ENCODE measurements at places on chromosomes 5 and 9. TPM values are rescaled to one million over a fixed set of nuclear protein-coding genes. Genes with fewer than 3 reads are reported as not detected.

The PCDHAC1 gene
- not detected for total RNA-seq

The PIP5K1B gene
- 0.73 TPM for total RNA-seq

The ANKRD33B gene
- 10.9 TPM for total RNA-seq

The TMC1 gene
- total RNA-seq, result not detected

The SMIM33 gene
- not detected for total RNA-seq

The ABL1 gene
- 28.1 TPM for total RNA-seq

The RASEF gene
- total RNA-seq, result not detected

The FXN gene
- total RNA-seq, result 17.4 TPM

The MYOT gene
- not detected for total RNA-seq

The STC2 gene
- total RNA-seq, result 0.78 TPM

The NTNG2 gene
- total RNA-seq, result 11.5 TPM

The GFPT2 gene
- total RNA-seq, result not detected

The ARSK gene
- total RNA-seq, result 2.9 TPM

The CFAP157 gene
- total RNA-seq, result not detected

DNA sequence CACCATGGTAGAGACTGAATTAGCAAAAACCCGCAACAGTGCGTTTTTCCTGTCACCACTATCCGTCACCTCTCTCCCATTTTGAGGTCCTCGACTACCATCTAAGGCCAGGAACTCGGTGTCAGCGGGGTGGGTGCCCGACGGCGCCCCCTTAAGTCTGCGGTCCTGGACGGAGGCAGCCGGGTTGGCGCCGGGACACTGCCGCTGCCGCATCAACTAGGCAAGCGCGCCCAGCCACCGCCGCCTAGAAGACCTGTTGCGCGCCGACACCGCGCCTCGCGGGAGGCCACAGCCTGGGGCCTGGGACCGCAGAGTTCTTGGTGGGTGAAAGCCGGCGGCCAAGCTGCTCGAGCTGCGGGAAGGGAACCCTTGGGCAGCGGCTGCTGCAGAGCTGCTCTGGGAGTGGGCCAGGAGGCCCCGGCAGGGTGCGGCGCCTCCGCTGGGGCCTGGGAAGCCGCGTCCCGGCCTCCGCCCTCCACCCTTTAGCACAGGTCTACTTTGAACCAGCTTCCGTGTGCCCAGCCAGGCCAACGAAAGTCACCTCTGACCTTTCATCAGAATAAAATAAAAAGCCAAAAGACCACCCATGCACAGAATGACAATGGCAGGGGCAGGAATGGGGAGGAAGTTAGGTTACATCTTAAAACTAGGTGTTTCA is 3.5 kb downstream of the FOXB2 start:
- DNase-seq, result no peak

DNA sequence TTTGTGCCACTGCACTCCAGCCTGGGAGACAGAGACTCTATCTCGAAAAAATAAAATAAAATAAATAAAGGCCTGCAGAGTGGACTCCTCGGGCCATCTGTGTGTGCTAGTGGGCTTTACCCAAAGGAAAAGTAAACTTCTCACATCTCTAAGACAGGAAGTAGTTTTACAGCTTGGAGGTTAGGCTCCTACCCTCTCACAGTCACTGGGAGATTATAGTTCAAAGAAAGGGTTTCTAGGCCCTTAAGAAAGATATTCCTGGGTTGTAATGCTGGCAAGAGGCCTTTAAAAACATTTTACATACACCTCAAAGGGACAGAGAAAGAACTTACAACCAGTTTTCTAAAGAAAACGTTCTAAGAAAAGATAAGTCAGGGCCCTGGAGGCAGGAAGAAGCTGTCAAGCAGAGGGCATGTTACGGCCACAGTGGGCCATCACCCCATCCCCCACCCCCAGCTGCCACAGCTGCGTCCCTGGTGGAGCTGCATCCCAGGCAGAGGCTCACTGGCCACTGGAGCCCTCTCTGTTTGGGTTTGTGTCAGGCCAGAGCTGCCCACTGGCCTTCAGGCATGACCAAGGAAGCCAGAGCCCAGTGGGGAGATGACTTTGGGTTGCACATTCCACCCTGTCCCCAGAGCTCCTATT is 78.1 kb upstream of the CDK20 start:
- no peak for DNase-seq

GRCh38 chr5:86688406-86688805 is 70.7 kb downstream of the COX7C start:
- no peak for DNase-seq

GRCh38 chr5:42842921-42843641 is 31.4 kb upstream of the SELENOP start:
- DNase-seq, result no peak

DNA sequence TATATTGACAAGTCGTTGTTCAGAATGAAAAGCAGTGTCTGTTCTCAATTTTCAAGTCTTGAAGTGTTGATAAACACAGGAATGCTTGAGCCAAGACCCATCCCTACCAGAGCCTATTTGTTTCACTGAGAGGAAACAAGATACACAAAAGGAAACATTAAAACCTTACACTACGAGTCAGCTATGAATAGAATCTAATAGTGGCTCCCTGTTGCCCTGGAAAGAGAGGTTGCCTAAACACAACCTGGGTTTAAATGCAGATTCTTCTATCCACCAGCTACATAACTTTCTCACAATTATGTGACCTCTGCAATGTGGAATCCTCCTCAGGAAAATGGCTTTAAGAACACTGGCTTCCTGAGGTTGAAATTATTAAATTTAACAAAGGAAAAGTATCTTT is 29.1 kb upstream of the BNC2 start:
- no peak for DNase-seq

DNA sequence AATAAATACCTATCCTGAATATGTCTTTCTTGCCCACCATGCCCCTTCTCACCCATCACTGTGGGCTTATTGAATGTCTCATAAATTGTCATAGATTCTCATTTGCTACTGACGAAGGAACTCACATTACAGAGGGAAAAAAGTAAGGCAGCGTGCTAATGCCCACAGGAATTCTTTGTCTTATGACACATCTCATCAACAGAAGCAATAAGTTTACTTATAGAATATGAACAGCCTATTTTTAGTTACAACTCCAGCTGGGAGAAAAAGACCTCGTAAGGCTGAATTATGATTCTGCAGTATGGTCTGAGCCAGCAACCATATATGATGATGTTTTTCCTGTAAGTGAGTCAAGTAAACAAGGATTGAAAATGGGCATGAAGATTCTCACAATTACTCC is 22.4 kb upstream of the ATG10 start:
- no peak for DNase-seq

DNA sequence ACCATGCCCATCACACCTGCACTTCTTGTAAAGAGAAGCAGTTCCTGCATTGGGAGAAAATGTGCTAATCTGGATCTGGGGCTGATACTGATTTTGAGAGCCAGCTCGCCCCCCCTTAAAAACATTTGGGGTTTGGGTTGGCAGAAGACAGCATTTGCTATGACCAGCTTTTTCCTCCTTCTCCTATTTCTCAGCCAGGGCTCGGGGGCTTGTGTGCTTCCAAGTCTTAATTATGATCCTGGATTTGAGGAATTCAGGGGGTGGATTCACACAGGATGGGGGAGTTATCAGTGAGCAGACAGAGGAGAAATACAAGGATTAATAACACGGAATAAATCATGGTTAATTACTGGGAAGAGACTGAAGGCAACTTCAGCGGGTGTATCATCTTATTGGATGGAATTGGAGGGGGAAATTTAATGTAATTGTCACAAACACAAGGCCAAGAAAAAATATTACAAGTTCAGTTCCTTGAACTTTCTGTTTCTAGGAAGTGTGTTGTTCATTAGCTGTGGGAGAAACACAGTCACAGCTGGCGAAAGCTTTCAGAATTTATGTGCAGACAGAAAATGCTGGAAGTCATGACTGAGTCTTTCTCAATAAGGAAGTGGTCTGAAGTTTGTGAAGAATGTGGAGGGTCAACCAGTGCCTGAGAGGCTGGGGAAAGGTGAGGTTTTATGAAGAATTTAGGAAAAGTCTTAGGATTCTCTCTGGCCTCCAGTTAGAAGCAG is 15.3 kb downstream of the C9orf152 start:
- no peak for DNase-seq

DNA sequence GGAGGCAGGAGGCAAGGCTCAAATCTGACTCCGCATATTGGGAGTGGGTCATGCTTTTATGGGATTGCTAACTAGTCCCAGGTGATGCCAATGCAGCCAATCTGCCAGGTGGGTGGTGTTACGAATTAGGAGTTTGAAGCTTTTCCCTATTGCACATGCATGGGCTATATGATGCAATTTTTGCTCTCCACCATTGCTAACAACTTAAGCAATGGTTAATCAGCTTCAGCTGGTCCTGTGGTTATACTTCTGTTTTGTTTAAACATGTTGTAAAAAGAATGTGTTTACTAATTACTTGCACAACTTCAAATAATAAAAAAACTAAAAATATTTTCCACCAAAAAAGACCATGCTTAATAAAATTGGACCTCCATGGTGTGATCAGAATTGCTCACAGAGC is 55.7 kb downstream of the SHC3 start:
- DNase-seq, result no peak

- DNase-seq, result no peak
Observed at GRCh38 chr9:113954591-113954990, 78.5 kb downstream of the ZNF618 start.

DNA sequence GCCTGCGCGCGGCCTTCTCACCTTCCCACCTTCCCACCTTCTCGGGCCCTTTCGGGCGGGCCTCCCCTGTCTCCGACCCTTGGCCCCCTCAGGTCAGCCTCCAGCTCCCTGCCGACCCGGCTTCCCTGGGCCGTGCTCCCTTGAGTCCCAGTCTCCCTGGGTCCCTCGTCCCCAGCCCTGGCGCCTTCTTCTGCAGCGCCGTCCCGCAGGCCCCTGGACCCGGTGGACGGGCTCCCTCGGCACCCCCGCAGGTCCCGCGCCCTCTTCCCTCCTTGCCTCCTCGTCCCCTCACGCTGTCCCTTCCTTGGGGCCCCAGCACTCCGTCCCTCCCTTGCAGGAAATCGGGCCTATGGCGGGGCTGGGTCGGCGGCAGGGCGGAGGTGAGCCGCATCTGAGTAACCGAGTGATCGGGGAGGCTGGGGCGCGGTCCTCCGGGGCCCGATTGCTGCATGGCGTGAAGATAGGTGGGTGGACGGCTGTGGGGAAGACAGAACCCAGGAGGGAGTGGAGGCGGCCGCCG is 7.6 kb downstream of the ARPC5L start:
- no peak for DNase-seq

- no peak for DNase-seq
Observed at GRCh38 chr5:52896534-52897237, 92.5 kb upstream of the ITGA2 start.

DNA sequence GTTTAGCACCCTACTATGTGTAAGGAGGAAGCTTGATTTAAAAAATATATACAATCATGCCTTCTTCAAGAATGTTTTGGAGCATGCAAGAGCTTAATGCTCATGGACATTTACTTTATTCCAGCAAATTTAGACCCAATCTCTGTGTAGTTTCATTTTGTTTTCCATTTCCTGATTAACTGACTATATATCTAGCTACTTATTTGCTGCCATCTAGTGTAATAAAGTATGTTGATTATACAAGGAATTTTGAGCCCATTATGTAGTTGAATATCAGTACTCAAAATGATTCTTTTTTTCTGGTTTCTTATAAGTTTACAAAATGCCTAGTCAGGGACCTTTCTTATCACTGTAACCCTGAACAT is 100.0 kb upstream of the CCDC152 start:
- DNase-seq, result no peak

DNA sequence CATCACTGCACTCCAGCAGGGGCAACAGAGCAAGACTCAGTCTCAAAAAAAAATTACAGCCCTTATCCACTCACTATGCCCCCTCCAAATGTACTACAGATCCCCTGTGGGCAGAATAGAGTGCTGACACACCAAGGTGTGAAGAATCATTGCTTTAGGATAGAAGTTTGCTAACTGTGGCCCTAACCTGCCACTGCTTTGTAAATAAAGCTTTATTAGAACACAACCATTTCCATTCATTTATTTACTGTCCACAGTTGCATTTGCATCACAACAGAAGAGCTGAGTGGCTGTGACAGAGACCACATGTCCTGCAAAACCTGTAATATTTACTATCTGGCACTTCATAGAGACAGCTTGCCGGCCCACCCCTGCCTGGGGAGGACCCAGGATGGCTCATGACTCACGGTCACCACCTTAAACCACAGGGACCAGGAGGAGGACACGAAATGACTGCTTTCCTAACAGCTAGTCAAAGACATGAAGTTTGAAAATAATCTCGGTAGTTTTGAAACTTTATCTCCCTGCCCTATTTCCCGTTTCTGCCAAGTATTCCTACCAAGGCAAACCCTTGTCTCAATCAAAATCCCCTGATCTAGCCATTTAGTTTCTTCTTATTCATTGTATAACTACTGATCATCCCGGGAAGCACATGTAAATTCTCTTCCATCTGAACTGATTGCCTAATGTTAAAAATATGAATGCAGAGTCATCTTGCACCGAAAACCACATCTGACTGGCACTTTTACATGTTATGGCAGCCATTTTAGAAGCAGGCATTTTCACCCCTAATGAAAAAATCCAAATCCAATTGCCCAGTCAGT is 206.1 kb downstream of the SLIT3 start:
- DNase-seq, result no peak

- DNase-seq, result no peak
Observed at GRCh38 chr9:88370346-88370745, 17.9 kb upstream of the SPIN1 start.

GRCh38 chr5:80346055-80346454 is 26.3 kb downstream of the SPZ1 start:
- no peak for DNase-seq

DNA sequence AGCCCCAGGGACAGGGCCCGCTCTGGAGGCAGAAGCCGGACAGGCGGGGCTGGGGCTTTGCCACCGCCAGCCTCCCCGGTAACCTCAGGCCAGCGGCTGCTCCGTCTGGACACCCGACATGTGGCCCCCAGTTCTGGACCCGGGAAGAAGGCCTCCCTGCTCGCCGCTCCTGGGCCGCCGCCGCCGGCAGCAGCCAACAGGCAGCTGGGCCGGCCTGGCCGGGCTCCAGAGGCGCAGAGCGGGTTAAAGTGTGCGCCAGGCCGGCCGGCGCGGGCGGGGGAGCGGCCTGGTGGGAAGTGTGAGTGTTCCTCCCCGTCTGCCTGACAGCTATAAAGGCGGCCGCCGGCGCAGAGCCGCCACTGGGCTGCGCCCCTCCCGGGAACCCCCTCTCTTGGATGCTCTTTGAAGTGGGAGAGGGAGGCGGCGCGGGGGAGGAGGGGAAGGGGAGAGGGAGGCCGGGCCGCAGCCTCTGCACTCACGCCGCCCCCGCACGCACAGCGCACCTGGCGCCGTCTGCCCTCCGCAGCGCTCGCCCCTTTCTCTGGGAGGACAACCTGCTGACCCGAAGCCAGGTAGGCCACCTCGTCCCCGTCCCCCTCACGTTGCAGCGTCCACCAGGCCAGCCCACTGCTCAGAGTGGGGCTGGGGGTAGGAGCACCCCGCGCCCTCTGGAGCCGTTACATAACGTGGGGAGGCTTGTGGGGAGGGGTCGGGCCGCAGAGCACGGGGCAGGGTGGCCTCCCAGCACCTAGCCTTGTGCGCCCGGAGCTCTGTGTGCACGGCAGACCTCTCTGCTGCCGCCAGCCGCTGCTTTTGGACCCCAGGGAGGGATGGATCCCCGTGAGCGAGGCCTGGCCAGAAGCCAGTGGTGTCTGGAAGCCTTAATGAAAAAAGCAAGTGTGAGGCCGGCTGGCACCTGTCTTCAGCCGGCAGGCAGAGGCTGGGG is at the start of gene ADAMTSL2:
TSS of gene ADAMTSL2 (plus strand) at position 359 of the 946 bp plus-strand sequence. CDS start 2,009 bp downstream, outside the sequence.
- no peak for DNase-seq

All from natural killer cell treated with Interleukin-12 subunit alpha and Interleukin-12 subunit beta and Interleukin-15 and Interleukin-18, amount 100 ng/mL, for 72 hours (primary cell).